ENCODE measurements at places on chromosomes 2 and 18.

DNA sequence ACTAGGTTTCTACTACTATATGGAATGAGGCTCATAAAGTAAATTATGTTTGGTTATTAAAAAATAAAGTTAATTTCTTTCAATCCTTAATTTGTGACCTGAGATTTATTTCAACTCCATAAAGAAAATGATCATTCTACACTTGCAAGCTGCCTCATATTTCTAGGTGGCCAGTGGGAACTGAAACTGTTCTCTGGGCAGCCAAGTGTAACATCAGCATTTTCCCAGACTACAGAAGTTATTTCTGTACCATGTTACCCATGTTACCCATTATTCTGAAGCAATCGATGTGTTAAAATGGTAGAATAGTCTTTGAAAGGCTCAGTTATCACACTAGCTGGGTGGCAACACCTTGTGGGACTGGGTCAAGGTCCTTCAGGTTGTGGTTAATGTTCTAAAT is 139.3 kb upstream of the FBXO11 start:
- peak; percentile 42 for DNase-seq

- DNase-seq, result no peak
Observed at GRCh38 chr2:241739651-241740050, 5.2 kb downstream of the D2HGDH start.

GRCh38 chr2:218430721-218431120 is 11.8 kb downstream of the VIL1 start:
- no peak for DNase-seq

- no peak for DNase-seq
Observed at GRCh38 chr2:28232295-28232694, 160.4 kb upstream of the FOSL2 start.

GRCh38 chr2:1617425-1618021 is 126.8 kb downstream of the PXDN start:
- DNase-seq, result no peak

DNA sequence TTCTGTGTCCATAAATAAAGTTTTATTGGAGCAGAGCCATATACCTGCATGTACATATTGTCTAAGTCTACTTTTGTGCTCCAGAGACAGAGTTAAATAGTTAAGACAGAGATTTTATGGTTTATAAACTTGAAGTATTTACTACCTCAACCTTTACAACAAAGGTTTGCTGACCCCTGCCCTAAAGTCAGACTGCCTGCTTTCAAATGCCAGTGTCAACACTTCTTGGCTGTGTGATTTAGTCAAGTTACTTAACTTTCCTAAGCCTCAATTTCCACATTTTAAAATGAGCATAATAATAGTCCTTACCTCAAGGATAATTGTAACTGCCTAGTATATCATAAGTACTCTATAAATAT is 44.4 kb upstream of the ITPRID2 start:
- DNase-seq, result no peak

DNA sequence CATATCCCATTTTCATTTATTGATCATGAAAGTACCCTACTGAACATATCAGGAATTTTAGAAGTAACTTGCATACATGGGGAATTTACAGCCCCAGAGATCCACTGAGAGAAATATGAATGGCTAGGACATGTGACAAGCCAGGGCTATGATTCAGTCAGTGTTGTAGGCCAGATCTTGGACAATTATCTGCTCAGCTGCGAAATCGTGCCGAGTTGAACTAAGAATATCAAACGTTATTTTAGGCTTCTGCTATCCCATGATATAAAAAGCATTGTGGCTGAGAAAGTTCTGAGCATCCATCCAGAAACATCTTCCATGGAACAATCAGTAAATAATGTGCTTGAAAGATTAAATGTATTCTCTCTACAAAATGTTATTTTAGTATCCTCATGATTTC is 85.7 kb upstream of the UNC80 start:
- peak; percentile 20 for DNase-seq

DNA sequence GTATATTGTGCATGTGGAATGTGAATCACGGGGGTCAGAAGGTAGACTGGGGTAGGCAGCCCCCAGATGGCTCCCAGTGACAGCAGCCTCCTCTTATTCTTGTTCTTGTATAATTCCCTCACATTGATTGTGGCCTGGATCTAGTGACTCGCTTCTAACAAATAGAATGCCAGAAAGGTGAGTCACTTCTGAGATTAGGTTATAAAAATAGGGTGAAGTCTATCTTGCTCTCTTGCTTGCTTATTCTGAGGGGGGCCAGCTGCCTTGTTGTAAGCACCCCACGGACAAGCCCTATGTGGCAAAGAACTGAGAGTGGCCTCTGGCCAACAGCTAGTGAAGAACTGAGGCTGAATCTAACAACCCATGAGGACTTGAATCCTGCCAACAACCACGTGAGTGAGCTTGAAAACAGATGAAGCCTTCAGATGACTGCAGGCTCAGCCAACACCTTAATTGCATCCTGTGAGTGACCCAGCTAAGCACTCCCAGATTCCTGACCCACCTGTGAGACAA is 15.6 kb upstream of the RMND5A start:
- peak; percentile 8 for DNase-seq

DNA sequence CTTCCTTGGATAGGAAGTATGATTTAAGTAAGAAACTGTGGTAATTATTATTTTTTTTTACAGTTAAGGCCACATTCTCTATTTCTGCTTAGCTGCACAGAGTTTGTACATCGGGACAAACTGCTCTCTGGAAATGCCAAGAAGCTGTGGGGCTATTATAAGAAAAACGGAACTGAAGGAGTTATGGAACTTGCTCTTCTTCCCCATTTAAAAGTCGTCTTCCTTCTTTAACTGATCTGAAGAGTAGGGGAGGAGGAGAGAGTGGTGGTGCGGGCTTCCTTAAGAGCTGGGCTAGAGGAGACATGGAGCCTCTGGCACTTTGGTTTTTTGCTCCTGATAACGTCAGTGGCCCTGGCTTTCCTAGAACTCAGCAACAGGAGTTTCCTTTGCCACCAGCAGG is 54.4 kb downstream of the RAB31 start:
- DNase-seq, result peak; percentile 42

All from Ammon's horn (tissue), 1 donor.